AG08396 (cell line): ENCODE measurements at places on chromosomes 16 and 17.
A peak's percentile ranks its signal among the peaks of the same experiment; 100 is the strongest.

DNA sequence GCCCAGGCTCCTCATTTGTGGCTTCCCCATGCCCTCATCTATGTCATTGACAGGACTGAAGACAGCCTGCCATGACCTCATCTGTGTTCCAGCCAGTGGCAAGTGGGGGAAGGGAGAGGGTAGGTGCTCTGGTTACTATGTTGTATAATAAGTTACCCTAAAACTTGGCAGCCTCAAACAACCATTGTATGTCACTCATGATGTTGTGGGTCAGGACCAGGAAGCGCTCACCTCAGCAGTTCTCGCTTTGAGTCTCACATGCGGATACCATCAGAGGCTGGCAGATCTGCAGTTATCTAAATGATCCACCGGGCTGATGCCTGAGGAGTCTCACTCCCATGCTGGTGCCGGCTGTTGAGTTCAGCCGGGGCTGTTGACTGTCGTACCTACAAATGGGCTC lies 89.0 kb upstream of the TMEM97 start:
- DNase-seq, result no peak

- no peak for DNase-seq
These were observed 24.5 kb upstream of the HYDIN start for GRCh38 chr16:71254832-71255525.

DNA sequence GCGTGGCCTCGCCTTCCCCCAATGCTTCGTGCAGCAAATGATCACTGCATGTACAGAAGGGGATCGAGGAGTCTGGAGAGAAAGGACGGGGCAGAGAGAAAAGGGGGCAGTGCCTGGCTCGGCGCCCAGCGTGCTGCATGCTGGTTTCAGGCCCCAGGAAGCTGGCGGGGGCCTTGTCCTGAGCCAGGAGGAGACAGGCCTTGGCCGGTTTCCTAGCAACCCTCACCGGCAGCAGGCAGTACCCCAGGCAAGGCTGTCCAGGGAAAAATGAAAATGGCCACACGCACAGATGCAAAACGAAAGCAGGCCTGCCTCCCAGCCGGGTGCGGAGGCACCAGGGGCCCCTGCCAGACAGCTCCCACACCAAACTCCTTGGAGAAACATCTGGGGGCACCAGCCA lies 126.3 kb downstream of the ZFHX3 start:
- peak; percentile 62 for DNase-seq

- peak; percentile 79 for DNase-seq
These were observed 6.3 kb upstream of the MNT start for GRCh38 chr17:2406903-2407790.
